Stimulated activated CD8-positive, alpha-beta memory T cell treated with anti-CD3 and anti-CD28 coated beads, Interleukin-7, amount 100 ng/mL, for 1 hour (primary cell): ENCODE measurements at places on chromosomes 6 and 20.

DNA sequence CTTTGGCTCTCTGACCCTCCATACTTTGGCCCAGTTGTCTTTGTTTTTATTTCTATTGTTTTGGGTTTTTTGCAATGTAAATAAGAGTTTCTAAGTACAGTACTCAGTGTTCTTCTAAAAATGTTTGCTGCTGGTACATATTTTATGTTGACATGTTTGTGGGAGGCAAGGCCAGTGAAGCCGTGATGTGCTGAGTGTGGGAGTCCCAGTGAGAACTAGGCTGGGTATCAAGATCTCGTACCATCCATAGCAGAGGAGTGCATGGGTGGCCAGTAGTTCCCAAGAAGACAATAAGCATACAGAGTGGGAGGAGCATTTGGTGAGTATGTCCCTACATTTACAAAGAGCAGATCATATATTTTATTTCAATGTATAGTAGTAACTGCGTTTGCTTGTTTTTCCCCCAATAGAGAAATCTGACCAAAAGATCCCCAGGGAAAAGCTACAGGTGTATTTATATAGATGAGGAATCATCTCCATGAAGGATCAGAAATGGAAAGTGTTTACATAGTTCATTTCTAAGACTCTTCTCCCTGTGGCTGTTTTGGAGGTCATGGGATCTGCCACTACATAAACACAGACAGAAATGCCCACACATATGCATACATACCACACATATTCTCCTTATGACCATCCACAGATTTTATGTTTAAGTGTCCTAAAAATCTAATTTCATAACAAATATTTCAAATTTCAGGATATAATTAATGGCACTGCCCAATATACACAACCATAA lies 285.9 kb downstream of the ALDH8A1 start:
- no peak for DNase-seq

DNA sequence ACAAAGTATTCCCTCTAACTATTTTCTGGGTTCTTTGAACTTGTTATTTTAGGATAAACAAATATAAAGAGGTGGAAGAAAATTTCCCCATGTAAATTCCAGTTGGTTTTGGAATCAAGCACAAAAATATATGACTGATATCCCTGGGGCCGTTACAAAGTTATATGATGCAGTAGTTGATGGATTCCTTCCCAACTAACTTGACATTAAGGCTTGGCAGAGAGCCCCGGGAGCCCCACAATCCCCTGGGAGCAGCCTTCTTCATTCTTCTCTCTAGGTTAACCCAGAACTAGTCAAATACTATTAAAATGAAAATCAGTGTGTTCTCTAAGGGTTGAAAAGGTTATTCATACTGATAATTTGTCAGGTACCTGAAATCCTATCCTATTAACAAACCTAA lies 508.9 kb upstream of the SOX4 start:
- DNase-seq, result no peak

DNA sequence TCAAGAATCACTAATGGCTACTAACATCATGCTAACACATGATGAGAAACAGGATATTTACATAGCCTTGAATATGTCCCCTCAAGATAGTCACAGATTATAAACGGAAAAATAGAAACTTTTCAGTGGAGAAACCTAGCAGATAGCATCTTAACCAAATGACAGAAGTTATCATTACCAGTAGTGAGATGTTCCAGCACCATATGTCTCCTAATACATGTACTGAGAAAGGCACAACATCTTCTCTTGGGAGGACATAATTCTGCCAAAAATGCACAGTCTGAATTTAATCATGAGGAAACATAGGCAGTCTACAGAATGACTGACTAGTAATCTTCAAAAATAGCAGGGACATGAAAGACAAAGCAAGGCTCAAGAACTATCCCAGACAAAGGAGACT lies 19.9 kb upstream of the PRIM2 start:
- no peak for DNase-seq

- no peak for DNase-seq
These were observed 30.9 kb downstream of the RSPH3 start for GRCh38 chr6:158969148-158969547.

- DNase-seq, result no peak
These were observed 33.1 kb upstream of the FBXL4 start for GRCh38 chr6:98980819-98981218.

- no peak for DNase-seq
These were observed 3.3 kb downstream of the ASCC3 start for GRCh38 chr6:100877851-100878250.

DNA sequence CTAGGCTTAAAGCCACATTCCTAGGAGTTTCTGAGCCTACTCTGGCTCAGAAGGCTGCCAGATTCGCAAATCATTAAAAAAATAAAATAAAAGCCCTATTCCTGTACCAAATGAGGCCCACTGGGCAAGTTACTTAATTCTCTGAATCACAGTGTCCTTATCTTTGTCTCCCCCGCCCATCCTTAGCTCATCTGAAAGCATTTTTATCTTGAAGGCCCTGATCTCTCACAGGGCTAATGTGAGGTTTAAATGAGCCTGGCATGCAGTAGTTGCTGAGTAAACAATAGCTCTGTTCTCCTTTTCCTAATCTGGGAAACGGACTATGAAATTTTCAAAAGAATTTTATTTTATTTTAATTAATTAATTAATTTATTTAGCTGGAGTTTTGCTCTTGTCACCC lies 2.1 kb upstream of the ZBTB12 start:
- DNase-seq, result no peak

GRCh38 chr20:40046703-40047102 lies 642.3 kb downstream of the MAFB start:
- DNase-seq, result no peak

DNA sequence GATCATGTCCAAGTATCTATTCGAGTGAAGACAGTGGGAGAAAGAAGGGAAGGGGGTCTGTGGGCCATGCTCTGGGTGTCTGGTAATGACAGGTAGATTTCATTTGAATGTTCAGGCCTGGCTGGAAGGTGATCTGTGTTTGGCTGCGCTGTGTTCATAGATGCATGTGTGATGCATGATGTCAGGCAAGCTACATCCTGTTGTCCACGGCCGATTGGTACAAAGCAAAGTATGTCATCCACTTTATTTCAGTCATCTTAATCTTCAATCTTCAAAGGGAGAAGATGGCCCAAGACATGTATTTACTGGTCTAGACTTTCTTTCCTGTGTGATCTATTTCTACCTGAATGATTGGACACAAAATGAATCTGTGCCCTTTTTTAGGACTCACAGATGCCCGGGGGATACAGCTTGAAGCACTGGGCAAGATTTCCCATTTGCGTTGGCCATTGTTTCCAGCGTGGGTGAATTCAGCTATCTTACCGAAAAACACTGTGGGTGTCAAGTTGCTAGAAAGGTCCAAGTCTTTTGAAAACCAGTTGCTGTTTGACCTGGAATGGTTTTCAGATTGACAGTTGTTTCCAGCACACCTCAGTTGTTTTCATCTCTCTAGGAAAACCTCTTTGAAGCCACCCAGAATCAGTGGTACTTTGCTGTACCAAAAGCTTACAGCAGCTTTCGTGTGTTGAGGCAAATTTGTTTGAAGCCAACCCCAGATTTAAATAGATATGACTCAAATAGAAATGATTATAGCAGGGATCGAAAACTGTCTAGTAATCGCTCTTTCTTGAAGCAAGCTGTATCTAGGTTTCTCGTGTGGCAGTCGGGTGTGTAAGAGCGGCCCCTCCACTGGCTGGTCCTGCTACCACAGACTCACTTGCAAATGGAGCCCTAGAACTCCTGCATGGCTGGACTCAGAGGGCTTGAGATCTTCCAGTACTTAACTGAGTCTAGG lies 27.2 kb downstream of the DUSP22 start:
- DNase-seq, result no peak

GRCh38 chr6:112841553-112842329 lies 494.6 kb downstream of the RFPL4B start:
- DNase-seq, result no peak

DNA sequence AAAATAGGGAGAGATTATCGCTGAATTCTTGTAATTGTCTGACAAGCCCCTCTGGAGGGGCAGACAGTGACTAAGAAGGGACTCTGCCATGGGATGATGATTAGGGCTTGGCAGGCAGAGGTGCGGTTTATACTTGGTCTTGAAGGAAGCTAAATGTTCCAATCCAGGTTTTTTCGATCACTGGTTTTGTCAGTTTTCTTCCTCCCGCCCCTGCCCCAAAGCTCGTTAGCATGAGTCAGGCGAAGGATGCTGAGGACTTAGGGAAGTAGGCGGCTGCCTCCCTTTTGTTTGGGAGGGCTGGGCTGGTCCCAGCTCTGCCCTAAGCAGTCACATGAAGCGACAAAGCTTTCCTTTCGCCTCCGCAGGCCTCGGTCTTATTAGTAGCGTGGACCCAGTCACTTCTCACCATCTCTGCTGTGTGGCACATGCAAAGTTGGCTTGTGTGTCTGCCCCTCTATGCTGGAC lies 314.2 kb downstream of the CDC5L start:
- no peak for DNase-seq

DNA sequence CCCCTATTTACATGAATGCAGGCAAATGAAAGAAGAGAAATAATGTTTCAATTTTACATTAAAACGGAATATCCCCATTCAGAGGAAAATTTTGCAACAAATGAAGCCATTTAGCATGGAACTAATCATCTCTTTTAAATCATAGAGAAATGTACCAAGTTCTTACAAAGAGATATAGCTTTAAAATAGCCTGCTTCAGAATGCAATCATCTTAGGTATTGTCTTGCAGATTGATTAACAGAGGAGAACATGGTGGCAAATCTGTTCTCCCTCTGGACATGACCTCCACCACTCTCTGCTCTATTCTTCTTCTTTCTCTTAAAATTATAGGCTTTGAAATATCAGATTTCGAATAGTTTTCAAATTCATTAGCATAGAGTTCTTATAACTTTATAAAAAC lies 155.7 kb upstream of the DTNBP1 start:
- DNase-seq, result no peak

- DNase-seq, result no peak
These were observed 84.2 kb upstream of the PCSK2 start for GRCh38 chr20:17142666-17143065.

- DNase-seq, result no peak
These were observed 17.7 kb upstream of the DST start for GRCh38 chr6:56660381-56660730.

- no peak for DNase-seq
These were observed 23.0 kb upstream of the IYD start for GRCh38 chr6:150345781-150346180.

- DNase-seq, result no peak
These were observed 5.5 kb downstream of the TCF19 start for GRCh38 chr6:31163922-31164321.

- no peak for DNase-seq
These were observed 19.5 kb downstream of the KATNA1 start for GRCh38 chr6:149628875-149629510.

DNA sequence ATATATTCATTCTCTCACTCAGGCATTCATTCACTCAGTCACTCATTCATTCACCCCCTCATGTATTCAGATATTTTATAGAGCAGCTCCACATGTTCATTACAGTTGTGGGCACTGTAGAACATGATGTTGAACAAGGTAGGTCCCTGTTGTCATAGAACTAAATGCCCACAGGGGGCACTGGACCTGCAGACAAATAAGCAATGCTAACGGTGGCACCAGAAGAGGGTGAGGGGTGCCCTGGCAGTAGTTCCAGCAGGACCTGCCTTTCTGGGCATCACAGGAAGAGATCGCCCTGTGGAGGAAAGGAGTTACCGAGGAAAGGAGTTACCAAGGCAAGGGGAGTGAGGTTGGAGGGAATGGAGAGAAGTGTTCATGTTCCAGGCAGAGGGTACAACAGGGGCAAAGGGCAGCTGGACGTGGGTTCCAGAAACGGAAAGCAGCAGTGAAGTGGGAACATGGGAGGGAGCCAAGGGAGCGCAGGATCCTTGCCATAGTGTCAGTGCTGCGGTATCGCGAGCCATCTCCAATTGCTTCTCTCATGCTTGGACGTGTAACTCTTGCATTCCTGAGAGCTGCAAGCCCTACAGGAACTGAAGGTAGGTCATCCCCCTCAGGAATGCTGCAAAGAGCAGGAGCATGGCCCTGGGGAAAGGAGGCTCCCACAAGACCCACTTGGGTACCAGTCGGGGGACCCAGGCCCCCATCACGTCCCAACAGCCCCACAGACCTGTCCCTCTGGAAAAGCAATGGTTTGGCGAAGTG lies 128.2 kb downstream of the EDN3 start:
- no peak for DNase-seq

- DNase-seq, result no peak
These were observed 192.6 kb upstream of the RAB32 start for GRCh38 chr6:146351018-146351417.

DNA sequence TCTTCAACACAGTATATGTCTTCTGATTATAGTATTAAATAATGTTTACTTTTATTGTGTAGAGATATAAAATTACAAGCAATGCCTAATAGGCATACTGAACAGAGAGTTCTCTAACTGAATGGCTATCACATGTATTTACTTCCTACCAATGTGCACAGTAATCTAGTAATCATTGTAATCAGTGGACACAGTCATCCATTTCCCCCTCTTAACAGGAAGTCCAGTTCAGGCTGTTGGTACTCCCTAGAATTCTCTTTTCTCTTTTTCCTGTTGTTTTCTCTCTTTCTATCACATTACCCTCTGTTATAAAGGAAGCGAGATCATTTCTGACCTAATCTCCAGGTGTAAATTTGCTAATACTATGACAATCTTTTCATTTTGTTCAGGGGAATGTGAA lies 172.5 kb downstream of the HTR1B start:
- DNase-seq, result no peak

- no peak for DNase-seq
These were observed 43.2 kb upstream of the BCAS1 start for GRCh38 chr20:54113566-54113965.

DNA sequence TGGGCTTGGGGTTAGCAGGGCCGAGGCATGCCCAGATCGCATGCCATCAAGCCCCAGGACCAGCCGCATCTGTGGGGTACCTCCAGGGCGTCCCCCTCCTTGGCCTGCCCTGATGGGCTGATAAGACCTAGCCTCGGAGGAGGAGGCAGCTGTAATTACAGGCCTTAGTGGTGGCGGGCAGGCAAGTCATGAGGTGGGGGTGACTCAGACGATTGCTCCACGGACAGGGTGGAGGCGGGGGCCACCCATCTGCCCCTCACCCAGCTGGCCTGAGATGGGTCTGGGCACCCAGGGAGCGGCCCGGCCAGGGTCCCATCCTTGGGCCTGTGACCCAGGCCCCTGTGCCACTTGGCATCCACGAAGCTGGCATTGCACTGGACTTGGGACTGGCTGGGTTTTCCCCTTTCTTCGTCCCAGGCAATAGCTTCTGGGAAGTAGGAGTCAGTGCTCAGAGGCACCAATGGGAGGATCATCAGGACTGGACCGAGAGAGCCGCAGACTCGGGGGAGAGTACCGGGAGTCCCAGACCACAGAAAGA lies 57.5 kb downstream of the CEBPB start:
- DNase-seq, result no peak

- no peak for DNase-seq
These were observed 1.9 kb downstream of the PPP1R18 start for GRCh38 chr6:30684386-30685156.

DNA sequence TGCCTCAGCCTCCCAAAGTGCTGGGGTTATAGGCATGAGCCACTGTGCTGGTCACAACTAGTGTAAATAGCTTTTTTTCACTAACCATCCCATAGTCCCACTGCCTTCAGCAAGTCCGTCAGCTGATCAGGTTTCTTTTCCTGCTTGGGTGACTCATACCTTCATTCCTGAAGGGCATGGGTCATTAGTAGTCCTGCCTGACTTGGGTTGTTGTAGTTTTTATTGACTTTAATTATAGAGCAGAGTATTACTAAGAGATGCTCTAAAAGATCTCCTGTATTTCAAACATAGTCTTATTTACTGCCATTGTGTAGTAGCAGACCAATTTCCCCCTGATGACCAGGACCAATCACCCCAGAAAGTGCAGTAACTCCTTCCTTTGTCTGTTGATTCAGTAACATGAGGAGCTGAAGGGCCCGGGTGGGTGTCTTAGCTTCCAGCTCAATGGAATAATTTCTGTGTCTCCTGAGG lies 25.8 kb downstream of the HLA-C start:
- DNase-seq, result no peak
